ENCODE measurements at places on chromosomes 2 and 18.

GRCh38 chr2:24164416-24164973 lies 10.4 kb upstream of the FAM228A start:
- peak; percentile 40 for DNase-seq

DNA sequence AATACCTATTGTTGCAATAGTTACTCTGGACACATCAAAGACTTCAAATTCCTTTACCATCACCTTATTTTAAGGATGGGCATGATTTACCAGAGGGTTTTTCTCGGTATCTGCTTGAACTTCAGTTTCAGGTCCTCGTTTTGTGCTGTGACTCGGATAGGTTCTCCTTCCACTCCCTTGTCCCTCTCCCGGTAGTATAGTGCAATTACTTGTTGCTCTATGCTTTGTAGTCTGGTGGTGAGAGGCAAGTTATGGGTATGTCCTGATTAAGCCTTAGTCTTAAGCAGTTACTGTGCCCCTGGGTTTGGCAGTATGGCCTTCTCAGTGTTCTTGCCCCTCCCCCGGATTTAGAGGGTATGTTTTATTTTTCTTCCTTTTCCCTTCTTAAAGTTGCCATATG lies 96.6 kb downstream of the RHBDD1 start:
- DNase-seq = no peak

GRCh38 chr18:34838669-34839068 lies 128.6 kb downstream of the DTNA start:
- DNase-seq = no peak

GRCh38 chr2:74553892-74554819 lies at the start of the genes DOK1 and LOXL3:
DOK1 (plus strand) TSS chr2:74554720; CDS start chr2:74554755, 35 bp downstream.
LOXL3 (minus strand) TSS chr2:74553942; CDS start chr2:74552634, 1,308 bp downstream.
- DNase-seq = peak; percentile 94

- DNase-seq = no peak
Measured at GRCh38 chr2:186690786-186691185, 3.1 kb upstream of the FAM171B start.

- no peak for DNase-seq
Measured at GRCh38 chr2:2566396-2567323, 235.6 kb upstream of the MYT1L start.

DNA sequence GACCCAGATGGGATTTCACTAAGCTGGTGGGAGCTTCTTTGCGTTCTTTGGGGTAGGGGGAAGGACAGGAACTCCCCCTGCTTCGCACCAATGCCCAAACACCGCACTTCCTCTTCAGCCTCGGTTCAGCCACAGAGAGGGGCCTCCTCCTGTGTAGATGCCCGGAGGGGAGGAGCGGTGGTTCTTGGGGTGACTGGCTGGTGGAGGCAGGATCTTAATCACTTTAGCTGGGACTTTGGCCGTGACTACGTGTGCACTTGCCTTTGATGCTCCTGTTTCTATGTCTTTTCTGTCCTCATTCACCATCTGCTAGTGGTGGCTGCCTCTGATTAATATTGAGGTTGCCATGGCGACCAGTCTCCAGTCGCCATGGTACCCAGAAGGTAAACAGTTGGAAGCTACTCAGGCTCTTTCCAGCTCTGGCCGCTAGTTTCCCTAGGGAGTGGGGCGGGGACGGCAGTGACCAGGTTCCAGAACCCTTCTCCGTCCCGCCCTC lies 1.9 kb downstream of the CNGA3 start:
- DNase-seq = no peak

DNA sequence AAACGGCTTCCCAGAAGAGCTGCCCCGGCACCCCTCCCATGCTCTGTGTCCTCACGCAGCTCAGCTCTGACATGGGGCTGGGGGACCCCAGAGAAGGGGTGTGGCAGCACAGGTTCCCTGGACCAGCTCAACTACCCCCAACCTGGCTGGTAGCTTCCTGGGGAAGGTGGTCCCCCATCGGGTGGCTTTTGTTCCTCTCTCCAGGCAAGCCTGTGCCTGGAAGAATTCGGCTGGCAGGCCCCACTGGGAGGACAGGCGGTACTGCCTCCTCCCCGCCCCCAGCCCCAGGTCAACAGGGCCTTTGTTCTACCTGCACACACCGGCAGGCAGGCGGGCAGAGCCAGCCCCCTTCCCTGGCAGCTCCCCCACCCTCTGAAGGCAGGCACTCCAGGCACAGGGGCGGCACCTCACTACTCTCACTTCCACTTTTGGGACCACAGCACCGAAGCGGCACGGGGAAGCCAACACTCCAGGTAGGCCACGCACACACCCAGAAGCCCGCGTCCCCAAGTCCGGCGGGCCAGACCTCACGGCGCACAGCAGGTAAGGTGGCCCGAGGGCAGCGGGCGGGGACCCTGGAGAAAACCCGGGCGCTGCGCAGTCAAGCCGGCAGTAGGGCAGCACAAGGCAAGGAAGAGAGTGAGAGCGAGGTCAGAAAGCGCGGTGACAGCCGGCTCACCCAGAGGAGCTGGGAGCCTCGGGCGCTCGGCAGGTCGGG lies 1.3 kb downstream of the HS6ST1 start:
- no peak for DNase-seq

DNA sequence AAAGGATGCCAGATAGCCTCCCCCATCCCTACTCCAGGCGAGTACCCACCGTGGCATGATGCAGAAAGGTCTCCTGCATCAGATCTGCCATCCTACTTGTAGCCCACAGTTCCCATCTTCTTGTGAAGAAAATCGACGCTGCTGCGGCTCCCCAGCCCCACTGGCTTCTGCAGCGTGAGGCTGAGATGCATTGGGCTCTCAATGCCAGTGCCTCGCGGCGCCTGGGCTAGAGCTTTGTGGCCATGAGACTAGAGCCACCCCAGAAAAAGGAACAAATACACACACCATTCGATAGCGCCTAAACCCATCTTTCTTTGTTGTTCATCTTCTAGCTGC lies 2.8 kb downstream of the NOL4 start:
- peak; percentile 2 for DNase-seq

DNA sequence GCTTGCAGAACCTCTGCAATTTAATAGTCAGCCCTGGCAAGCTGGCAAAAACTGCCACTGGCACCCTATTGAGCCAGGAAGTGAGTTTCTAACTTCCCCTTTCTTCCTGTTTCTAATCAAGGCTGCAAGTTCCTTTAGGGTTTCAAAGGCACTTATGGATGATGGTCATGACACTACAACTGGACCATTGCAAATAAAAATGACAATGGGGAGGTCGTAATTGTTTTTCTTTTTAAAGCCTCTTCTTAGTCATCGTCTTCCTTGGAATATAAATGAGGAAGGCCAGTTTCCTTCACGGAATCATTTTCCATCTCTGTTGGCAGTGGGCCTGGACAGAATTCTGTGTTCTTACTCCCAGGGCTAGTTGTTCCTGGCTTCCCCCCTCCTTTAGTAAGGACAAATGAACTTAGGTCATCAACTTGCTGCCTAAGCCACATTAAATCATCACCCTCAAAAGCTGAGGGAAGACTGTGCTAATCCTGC lies 35.8 kb downstream of the SH3RF3 start:
- peak; percentile 30 for DNase-seq
